ENCODE measurements at places on chromosomes 2 and 18. TPM values are rescaled to one million over a fixed set of nuclear protein-coding genes. Genes with fewer than 3 reads are reported as not detected.

Gene DGKD
- 80.1 TPM for total RNA-seq

- no peak for DNase-seq
These were observed 1272.2 kb upstream of the LRRTM1 start for GRCh38 chr2:81576713-81577112.

Gene CRYBA2
- 2.9 TPM for total RNA-seq

DNA sequence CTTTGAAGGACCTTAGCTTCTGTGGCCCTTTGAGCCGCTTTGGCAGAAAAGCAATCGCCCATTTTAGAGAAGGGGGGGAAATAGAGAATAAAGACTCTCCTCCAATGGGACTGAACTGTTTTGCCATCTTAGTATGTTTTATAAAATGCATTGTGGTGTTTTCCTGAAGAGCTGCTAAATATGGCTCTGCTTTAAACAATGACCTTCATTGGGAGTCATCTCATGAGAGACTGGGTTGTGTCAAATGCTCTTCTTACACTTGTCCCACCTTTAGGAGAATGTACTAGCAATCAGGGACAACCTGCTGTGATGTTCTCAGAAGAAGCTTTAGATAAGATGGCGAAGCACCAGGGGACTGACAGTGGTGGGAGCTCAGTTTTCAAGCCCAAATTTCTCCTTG is 418.9 kb upstream of the POU3F3 start:
- no peak for DNase-seq

Gene CFAP210
- 12.6 TPM for total RNA-seq

DNA sequence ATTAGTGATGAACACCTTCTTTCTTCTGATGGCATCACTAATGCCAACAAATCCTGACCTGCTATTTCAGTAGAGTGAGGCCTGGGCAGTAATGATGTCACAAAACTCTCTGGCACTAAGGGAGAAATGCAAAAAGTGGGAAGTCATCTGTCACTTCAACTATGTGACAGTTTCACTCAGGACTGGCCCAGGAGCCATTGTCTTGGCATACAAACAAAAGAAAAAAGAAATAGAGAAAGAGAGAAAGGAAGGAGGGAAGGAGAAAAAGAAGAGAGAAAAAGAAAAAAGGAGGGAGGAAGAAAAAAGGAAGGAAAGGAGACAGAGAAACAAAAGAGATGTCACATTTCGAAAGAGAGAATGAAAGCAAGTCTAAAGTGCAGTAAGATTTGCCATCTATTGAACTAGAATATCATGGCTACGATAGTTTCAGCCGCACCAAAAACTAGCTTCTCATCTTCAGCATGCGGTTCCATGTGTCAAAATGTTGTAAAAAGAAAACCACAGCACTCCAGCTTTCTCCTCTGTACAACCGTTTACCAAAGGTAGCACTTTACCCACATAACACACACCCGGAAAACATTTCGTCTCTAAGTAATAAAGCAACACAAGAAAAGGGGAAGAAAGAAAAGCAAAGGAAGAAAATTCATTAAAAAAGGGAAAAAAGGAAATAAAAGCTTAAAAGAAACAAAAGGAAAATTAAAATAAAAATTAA is 50.1 kb downstream of the CD226 start:
- DNase-seq = no peak

DNA sequence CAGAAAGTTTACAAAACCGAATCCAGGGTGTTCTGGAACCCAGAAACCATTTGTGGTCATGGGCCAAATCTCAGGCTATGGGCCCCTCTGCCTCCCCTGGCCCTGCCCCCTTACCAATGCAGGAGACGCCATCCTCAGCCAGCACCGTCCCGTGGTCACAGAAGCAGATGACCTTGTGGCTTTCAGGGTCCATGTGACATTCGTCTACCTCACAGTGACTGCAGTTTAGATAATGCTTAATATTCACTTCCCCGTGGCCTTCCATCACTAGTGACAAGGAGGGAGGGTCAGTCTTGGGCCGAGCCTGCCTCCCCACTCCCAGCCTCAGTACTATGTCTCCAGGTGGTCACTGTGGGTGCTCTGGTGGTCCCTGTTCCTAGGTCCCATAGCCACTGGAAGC is 111.6 kb downstream of the CLIP4 start:
- DNase-seq = no peak

- DNase-seq = no peak
These were observed 284.4 kb downstream of the SOX11 start for GRCh38 chr2:5976531-5977065.

- no peak for DNase-seq
These were observed 97.8 kb upstream of the AQP4 start for GRCh38 chr18:26963292-26963691.

Gene CYBRD1
- 53.5 TPM for total RNA-seq

GRCh38 chr18:35410561-35410960 is 33.4 kb upstream of the ZNF396 start:
- no peak for DNase-seq

All from testis (tissue), 5 donors.